ENCODE measurements at places on chromosomes 7 and 10.

DNA sequence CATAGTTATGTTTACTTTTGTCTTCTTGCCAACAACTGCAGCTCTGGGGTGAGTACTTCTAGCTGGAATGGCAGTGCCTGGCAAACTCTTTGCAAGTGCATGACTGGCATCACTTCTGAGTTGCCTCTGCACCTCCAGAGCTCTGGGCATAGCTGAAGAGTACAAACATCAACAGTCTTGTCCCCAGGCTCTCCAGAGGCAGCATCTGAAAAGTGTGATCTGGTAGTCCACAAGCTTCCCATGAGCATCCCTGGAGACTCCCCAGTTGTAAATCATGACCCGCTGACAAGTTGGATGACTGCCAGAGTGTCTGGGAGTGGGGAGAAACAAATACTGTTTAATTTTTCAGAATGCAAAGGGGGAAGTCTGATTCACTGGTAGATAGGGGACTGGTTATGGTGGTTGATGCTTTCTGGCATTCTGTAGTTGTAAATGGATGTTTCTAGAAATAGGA is 138.9 kb upstream of the CDK13 start:
- DNase-seq, result no peak

DNA sequence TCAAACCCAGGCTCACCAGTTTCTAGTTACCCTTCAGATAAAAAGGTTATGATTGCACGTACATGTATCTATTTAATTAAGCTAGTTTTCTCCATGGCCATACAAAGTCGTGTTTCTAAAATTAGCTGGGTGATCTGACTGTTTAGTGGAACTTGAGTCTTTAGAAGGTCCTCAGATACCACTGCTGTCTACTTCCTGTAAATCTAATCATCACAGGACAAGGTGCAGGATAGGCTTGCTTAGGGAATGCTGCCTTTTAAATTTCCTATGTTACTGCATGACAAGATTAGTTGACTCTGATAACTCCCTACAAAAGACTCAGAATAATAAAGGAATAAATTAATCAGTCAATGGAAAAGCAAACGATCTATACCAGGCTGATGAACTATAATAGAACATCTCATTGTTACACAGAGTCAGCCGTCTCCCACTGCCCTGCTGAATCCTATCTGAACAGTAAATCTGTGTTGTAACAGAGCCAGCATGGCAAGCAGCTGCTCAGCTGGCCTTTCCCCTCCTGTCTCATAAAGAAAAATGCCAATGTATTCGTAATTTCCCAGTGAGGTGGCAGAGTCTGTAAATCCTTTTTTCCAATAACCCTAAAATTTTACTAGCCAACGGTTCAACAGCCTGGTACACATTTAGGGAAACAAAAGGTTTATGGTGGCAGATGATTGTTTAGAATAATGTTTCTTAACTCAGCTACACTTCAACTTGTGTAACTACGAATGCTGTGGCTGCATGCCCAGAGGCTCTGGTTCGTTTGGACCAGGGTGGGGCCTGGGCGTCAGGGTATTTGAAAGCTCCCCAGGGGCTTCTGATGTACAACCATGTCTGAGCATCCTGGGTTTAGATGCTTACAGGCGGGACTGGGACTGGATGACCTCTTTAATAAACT is 318.0 kb downstream of the PAXIP1 start:
- DNase-seq, result no peak

DNA sequence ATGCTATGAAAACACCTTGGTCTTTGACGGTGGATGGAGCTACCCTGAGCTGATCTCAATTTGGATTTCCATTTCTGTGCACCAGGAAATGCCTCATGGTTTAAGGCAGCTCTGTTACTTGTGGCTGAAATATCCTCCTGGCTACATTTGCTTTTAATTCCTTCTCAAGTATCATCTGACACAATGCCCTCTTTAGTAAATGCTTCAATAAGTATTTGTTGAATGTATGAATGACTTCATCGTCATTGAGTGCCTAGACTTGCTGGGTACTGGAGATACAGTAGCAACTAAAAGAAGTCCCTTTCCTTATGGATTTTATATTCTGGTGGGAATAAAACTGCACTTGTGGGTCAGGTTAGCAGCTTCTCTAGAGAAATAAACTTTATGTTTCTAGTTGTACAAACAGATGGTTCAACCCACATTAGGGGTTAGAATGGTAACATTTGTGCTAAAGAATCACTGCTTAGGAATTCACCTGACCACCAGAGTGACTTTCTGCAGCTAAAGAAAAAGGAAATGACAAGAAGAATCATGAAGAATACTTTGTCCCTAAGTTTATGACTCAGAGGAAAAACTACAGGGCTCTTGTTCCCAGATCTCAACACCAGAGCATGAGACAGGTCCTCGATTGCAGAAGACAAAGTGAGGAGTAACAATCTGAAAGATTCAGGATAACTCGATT is 21.8 kb upstream of the SMNDC1 start:
- no peak for DNase-seq

DNA sequence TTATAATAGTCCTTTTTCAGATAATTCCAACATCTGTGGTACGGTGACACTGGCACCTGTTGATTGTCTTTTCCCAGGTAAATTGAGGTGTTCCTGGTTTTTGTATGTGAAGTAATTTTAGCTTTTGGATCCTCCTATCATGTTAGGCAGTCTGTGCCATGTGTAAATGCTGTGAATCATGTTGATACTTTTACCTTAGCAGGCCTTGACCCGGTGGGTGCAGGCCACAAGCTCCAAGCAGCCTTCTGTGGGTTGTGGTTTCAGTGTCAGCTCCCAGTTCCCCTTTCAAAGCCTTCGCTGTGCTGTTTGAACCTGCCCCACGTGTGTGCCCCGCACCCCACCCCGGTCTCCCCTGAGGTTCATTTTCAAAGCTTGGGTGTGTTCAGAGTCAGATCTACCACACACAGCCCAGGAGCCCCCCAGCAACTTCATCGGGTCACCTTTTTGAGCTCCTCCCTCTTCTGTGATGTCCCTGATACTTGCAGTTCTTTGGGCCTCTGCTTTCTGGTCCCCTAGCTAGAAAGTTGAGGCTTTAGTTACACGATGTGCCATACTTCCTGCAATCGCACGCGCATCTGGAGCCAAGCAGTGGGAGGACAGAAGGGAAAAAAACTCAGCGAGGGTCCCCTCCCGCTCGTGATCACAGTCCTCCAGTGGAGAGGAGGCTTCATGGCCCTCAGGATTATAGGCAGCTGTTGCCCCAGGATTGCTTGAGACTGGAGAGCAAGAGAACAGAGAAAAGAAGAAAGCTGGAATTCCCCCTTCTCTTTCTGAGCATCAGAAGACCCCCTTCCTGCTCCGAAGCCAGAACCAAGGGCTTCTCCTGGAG is 8.7 kb upstream of the BHLHA15 start:
- DNase-seq, result peak; percentile 35

DNA sequence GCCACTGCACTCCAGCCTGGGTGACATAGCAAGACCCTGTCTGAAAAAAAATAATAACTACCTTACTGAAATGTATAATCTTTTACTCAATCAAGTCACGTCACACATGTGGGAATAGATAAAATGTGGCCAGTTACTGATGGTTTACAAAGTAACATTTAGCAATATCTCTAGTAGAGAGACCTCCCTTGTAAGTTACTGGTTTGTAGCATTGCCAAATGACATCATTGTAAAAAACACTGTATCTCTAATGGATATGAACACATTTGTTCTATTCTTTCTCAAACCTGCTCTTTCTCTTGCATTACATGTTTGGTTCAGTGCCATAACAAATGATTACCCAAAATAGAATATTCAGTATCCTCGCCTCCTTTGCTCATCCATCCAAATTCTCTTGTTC is 18.8 kb downstream of the TET1 start:
- no peak for DNase-seq

DNA sequence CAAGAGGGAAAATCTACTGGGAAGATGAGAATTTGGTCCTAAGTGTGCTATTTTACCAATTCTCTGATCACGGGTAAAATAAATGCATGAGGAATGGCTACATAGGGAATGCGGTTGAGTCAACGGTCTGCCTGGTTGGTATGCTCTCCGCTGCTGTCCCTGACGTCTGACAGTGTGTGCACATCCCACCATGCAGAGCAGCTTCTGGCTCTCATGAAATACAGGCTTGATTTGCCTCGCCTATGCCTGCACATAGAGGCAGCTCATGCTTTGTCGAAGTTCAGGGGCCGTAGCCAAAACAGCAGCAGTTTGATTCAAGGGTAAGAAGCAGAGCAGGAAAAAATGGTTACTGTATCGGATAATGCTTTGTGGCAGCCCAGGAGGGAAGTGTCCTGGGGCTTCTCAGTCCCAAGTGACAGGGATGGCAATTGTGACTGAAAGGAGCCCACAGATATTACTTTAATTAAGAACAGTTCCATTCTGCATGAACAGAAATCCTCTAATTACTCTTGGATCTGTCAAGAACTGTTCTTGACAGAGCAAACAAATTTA is 268.4 kb upstream of the SLC26A5 start:
- no peak for DNase-seq

DNA sequence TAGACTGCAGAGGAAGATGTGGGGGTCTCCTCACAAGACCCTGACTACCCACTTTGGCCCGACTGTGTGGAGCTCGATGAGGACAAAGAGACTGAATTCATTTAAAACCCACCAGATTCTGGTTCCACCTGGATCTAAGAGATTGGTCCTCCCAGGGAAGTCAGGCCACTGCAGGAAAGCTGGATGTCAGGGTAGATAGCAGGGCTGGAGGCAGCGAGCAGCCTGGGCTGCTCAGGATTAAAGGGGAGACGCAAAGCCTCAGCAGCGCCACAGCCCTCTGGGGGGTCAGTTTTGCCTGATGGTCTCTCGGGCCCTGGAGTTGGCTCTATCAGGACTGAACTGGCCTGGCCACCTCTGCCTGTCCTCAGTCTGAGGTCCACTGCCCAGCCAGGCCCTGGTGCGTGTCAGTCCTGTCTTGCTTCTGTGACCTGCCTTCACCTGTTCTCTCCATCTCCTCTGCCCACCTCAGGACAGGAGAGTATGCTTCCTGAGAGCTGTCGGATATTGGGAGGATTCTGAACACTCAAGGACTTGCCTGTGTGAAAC is 12.2 kb upstream of the KLRG2 start:
- DNase-seq, result no peak

GRCh38 chr7:138952791-138953190 is 28.4 kb downstream of the KIAA1549 start:
- DNase-seq, result no peak

GRCh38 chr10:1762076-1762475 is 24.8 kb upstream of the ADARB2 start:
- no peak for DNase-seq

DNA sequence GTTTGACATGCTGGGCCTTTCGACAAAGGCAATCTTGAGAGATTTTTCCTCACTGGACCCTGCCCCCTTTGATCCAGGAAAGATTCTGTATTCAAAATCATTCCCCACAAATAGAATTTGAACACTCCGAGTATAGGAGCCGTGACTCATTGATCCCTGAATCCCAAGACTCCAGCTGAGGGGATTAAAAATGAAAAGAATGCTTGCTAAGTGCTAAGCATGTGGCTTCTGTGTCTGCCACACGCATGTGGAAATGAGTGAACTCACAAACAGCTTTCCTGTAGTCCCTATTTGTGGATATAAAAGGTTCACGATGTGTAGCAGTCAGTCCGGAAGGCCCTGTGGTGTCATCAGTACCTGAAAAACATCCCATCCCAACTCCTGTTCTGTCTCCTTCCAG is 674.3 kb downstream of the SDK1 start:
- no peak for DNase-seq

- no peak for DNase-seq
Observed at GRCh38 chr10:13658871-13659685, 72.3 kb downstream of the PRPF18 start.

GRCh38 chr10:22604344-22605126 is 109.8 kb downstream of the PIP4K2A start:
- no peak for DNase-seq

GRCh38 chr7:130901209-130901783 is 167.3 kb upstream of the KLF14 start:
- no peak for DNase-seq

GRCh38 chr10:76218035-76218434 is 786.6 kb downstream of the LRMDA start:
- DNase-seq, result no peak

- DNase-seq, result no peak
Observed at GRCh38 chr7:30226614-30227268, 57.7 kb upstream of the ZNRF2 start.

GRCh38 chr10:132120200-132120599 is 54.5 kb downstream of the JAKMIP3 start:
- no peak for DNase-seq

DNA sequence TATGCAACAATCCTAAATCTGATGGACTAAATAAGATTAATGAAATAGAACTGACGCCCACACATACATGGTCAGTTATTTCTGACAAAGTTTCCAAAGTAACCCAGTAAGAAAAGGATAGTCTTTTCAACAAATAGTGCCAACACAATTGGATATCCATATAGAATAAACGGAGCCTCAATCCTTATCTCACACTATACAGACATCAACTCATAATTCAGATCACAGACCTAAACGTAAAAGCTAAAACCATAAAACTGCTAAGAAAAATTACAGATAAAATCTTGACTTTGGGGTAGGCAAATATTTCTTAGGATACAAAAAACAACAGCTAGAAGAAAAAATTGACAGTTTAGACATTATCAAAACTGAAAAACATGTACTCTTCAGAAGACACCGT is 8.5 kb downstream of the CACUL1 start:
- no peak for DNase-seq

GRCh38 chr7:75869776-75870379 is 9.0 kb upstream of the RHBDD2 start:
- no peak for DNase-seq

DNA sequence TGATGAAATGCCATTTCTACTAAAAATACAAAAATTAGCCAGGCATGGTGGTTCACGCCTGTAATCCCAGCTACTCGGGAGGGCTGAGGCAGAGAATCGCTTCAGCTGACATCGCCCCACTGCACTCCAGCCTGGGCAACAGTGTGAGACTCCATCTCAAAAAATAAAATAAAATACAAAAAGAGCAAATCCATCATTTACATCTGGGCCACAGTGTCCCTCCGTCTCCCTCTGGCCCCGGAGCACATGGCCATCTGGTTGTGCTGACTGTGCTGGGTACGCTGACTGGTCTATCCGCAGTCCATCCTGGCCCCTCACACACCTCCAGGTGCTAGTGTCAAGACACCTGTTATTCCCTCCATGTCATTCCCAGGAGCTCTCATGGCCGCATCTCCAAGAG is 42.1 kb downstream of the KCNH2 start:
- no peak for DNase-seq

DNA sequence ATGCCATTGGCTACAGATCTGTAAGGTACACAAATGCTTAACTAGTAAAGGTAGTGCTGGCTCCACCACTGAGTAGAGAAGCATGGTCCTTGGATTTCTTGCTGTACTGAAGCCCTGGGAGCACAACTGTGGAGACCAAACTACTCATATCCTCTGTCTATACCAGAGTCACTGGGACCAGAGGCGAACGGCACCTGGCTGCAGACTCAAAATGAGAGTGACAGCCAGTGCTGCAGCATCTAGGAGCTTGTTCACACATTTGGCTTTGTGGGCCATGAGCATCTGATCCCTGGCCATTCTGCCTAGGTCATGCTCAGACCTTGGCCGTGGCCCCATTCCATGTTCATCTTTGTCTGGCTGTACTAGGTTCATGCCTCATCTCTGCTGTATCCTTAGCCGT is 31.9 kb downstream of the LRRC18 start:
- no peak for DNase-seq

GRCh38 chr7:47347346-47347745 is 234.6 kb downstream of the TNS3 start:
- DNase-seq, result no peak

GRCh38 chr7:134182078-134182477 is 54.9 kb downstream of the LRGUK start:
- DNase-seq, result no peak
